ENCODE measurements at places on chromosomes 3 and 15.
A peak's percentile ranks its signal among the peaks of the same experiment; 100 is the strongest.

GRCh38 chr3:128339491-128340012 is 127.1 kb downstream of the DNAJB8 start:
- no peak for DNase-seq

- no peak for DNase-seq
These were observed 220.0 kb upstream of the UMPS start for GRCh38 chr3:124510290-124510689.

GRCh38 chr3:166810741-166811445 is 569.2 kb downstream of the ZBBX start:
- DNase-seq = no peak

DNA sequence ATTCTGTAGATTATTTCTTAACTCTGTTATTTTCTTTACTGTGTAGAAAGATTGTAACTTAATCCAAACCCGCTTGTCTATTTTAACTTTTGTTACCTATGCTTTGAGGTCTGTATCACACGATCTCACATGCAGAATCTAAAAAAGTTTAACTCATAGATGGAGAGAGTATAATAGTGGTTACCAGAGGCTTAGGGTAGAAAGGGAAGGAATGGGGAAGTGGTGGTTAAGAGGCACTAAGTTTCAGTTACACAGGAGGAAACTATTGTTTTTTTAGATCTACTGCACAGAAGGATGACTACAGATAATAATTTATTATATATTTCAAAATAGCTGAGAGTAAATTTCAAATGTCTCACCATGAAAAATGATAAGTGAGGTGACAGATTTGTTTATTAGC is 515.2 kb downstream of the RSL24D1 start:
- DNase-seq = no peak

DNA sequence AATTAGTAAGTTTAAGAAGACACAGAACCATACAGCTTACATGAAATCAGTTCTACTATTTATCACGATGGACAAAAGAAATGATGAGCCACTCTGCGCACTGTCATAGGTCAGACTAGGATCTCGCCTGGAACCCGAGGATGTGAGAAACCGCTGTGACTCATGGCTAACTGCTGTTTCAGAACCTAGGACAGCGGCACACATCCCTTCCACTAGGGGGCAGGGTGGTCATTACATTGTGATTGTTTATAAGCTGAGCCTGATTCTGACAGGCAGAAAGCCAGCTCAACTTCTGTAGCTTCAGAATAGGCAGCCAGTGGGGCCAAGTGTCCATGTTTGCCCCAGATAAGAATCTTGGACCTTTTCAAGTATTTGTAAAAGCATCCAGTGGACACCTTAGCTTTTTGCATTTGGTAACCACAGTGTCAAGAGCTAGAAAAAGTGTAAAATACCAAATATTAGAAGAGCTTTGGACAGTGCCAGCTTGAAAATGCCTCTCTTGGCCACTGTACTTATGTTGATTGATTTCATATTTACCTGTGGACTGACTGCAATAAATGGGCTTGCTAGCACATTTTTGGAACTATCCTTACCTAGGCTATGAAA is 115.8 kb downstream of the KBTBD8 start:
- DNase-seq = peak; percentile 62

GRCh38 chr3:123261666-123262065 is 59.9 kb downstream of the SEC22A start:
- no peak for DNase-seq

GRCh38 chr3:184133840-184134745 is 1.1 kb upstream of the EIF2B5 start:
- DNase-seq = peak; percentile 52

DNA sequence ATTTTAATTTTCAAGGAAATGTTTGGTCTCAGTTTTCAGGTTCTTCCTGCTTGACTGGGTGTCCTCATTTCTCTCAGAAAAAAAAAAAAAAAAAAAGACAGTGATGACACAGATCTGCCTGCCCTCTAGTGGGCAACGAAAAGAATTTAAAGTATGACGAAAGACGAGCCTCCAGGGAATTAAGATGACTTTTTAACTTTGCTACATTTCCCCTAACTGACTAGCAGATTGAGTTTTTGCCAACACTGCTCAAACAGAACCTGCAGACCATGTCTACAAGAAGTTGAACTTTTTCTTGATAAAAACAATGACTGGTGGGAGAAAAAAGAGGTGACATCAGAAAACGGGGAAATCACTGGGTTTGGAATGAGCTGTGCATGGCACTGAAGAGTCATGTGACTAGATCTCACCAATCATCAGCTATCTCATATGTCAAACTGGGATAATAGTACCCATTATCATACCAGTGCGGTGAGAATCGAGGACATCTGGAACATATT is 40.8 kb downstream of the EOMES start:
- no peak for DNase-seq

- DNase-seq = no peak
These were observed 32.4 kb upstream of the ANPEP start for GRCh38 chr15:89847101-89847500.

DNA sequence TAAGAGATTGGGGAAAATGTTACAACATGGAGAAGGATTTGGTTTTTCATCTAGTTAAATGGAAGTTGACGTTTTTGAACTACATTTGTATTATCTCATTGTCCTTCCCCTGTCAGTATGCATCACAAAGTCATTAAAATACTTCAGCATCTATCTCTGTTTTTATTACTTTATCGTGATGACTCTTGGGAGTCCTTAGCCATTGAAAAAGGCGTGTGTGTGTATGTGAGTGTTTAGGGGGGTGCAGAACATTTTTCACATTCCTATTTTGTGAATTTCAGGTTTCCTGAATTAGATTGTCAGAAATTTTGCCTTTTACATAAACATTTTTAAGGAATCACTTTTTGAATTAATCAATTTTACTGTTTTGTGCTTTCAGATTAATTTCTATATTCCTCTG is 360.6 kb upstream of the SGO1 start:
- no peak for DNase-seq

DNA sequence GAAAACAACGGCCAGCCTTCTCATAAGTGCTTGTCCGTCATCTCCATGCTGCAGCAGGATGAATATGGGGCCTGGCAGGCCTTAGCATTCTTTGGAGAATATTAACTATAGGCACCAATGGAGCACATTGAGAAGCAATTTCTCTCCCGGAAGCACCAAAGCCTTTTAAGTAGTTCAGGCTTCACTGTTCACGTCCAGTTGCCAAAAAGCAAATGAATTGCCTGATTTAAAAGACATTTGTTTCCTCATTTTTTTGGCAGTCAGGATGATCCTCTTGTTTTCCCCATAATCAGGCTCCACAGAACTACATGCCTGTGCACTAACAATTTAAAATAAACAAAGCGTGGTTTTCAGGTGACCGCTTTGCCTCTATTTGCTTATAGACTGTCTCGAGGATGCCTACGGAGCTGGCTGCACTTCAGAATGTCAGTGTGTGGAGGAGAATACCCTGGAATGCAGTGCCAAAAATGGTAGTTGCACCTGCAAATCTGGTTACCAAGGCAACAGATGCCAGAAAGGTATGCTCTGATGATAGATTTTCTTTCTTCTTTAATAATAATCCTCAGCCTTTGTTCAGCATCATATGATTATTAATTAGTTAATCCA is 725.2 kb upstream of the GOLIM4 start:
- DNase-seq = no peak

DNA sequence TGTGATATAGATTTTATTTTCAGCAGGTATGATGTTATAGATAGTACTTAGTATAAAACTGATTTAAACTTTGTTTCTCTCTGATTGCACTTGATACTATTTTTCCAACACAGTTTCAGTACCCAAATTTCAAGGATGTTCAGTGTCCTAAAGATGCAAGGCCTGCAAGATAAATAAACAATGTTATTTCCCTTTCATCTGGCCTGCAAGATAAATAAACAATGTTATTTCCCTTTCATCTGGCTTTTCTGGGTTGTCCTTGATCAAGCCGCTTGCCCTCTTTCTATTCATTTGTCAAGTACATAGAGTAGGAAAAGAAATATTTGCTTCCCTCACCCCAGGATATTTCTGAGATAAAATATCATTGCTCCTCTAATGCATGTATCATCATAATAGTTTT is 571.0 kb downstream of the FGF12 start:
- no peak for DNase-seq

DNA sequence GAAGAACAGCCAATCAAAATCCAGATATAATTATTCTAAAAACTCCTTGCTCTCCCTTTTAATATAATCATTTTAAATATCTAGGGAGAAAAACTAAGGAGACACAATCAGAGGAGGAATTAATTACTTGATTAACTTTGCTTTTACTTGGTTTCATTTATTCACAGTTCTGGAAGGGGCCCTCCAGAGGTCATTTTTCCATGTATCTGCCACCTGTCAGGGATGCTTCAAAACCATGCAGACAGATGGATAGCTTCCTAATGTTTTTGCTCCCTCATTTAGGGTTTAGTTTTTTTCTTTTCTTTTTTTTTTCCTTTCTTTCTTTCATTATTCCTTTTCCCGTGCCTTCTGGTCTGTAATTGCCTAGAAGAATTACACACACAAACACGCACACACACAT is 438.1 kb upstream of the ARPP21 start:
- no peak for DNase-seq

- no peak for DNase-seq
These were observed 162.9 kb downstream of the TIGIT start for GRCh38 chr3:114456742-114457141.

- no peak for DNase-seq
These were observed 139.8 kb downstream of the IGF1R start for GRCh38 chr15:98787936-98788757.

- no peak for DNase-seq
These were observed 9.4 kb downstream of the NAA50 start for GRCh38 chr3:113736548-113737089.

- no peak for DNase-seq
These were observed 269.5 kb upstream of the LRRC3B start for GRCh38 chr3:26353097-26353496.

DNA sequence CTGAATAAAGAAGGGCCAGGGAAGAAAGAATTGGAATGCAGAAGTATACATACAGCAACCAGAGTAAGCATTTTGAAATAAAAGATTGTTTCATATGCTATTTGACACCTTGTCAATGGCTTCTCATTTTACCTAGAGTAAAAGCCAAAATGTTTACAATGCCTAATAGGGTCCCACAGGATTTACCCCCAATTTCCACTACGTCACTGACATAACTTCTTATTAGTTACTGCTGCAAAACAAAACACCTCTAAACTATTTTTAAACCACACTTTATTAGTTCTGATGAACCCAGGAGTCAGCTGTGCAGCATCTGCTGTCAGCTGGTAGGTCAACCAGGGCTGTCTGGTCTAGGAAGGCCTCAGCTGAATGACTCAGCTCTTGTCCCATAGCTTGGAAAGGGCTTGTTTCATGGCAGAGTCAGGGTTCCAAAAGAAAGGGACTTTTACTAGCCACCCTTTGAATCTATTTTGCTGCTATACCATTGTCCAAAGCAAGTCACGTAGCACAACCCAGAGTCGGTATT is 945.1 kb downstream of the EPHA3 start:
- DNase-seq = no peak

DNA sequence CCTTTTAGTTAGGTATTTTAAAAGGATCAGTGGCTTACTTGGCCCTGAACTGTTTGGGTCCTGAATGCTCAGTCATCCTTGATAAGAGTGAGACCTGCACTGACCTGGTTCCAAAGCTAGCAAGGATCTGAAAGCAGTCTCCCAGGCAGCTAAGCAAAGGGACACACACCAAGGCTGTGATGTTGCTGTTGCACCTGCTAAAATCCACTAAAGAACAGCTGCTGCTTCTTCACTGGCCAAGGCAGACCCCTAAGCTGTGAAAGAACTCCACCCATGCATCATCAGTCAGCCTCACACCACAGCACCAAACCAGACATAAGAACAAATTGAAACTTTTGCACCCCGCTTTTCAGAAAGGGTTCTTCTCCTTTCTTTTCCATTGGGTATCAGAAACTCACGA is 213.4 kb upstream of the STT3B start:
- DNase-seq = no peak

DNA sequence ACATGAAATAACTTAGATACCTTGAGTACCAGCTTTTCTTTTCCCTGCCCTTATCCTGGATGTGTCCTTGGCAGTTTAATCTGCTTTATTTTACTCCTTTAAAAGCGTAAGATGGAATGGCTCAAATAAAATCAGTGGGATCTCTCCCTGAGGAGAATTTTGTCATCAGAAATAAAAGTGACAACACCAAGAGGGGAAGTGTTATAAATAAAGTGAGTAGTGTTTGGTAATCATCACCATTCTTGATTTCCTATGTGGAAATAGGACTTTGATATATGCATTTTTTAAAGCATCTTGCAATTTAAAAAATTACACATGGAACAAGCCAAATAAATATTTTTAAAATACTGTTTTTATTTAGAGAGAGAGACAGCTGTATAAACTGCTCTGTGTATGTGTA is 76.5 kb downstream of the MBNL1 start:
- no peak for DNase-seq

- no peak for DNase-seq
These were observed 67.8 kb downstream of the LSM3 start for GRCh38 chr3:14246414-14246813.

DNA sequence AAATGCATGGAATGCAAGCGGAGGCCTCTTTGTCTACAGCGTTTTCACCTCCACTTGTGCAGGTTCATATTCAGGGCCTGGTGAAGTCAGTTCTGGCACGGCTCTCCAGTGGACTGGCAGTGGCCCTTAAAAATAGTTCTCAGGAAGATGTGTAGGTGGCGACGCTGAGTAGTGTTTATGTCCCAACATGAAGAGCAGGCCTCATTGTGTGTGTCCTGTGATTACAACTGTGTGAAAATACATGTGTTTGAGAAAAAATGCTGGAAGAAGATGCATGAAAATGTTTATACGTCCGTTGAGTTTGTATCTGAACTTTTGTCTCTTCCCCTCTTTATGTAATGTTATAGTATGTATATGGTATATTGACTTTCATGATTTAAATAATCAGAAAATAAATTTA is 7.2 kb downstream of the LIPC start:
- DNase-seq = no peak

- no peak for DNase-seq
These were observed 540.9 kb downstream of the MAGI1 start for GRCh38 chr3:65497846-65498245.

DNA sequence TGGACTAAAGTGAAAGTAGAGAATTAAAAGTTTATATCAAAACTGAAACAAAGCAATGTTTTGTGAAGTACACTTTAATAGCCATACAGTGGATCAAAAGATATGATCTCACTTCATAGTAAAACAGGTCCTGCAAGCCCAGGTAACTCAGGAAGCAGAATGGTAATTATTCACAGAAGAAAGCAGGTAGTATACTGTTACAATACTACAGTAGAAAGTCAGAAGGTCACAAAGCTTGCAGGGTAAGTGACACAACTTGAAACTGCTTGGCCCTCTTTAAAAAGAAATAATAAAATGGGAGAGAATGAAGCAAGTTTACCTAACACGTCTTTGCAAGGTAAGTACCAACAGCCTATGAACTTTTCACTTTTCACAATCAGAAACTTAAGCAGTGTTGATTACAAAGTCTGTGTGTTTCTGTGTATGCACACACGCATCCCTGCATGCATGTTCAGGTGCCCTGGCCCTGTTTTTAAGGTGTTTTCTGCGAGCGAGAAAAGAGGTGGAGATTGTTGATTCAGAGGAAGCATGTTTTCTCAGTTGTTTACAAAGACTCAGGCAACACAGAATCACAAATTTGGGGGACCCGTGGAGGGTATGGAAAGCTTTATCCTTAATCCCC is at the start of gene NAALADL2:
TSS of gene NAALADL2 (plus strand) at position 221 of the 622 bp plus-strand sequence.
- DNase-seq = no peak
